ENCODE measurements at places on chromosomes 13 and 19.
A peak's percentile ranks its signal among the peaks of the same experiment; 100 is the strongest.

- no peak for DNase-seq
Measured at GRCh38 chr13:64866331-64866730, 2363.8 kb downstream of the PCDH9 start.

DNA sequence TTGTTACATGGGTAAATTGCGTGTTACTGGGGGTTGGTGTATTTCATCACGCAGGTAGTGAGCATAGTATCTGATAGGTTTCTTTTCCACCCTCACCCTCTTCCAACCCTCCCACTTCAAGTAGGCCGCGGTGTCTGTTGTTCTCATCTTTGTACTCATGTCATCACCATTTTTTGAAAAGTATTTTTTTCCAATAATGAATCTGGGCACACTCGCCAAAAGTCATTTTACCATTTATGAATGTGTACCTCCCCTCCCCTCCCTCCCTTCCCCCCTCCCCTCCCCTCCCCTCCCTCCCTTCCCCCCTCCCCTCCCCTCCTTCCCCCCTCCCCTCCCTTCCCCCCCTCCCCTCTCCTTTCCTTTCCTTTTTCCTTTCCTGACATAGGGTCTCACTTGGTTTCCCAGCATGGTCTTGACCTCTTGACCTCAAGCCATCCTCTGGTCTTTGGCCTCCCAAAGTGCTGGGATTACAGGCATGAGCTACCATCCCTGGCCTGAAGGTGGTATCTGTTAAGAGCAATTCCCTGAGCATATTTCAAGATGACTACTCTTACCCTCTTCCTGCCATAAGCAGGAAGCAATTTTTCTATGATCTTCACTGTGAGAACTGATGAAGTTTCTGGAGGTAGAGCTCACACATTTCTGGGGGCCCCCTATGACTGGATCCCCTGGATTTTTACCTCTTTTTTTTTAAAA is 15.7 kb downstream of the ZNF627 start:
- no peak for DNase-seq

DNA sequence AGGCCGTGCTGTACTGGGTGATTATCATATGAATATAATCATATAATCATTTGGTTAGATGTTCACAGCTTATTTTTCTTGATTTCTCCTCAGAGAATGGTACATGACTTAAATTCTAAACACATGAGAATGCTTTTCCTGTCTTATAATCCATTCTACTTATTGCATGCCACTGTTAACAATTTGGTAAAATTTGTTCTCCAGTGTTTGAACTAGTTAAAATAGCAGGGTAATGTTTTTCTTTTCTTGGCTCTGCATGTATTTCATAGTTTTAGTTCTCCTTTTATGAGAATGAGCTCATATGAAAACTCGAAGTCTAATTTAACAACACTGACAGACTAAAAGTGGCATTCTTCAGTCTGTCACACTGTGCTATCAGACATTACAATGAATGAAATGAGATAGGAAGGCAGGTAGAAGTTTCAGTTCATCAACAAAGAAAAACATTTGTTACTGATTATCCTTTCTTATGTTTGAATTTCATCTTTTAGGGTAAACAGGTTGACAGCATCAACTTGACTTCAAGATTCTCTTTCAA is 10.2 kb downstream of the SPRYD7 start:
- DNase-seq: no peak

DNA sequence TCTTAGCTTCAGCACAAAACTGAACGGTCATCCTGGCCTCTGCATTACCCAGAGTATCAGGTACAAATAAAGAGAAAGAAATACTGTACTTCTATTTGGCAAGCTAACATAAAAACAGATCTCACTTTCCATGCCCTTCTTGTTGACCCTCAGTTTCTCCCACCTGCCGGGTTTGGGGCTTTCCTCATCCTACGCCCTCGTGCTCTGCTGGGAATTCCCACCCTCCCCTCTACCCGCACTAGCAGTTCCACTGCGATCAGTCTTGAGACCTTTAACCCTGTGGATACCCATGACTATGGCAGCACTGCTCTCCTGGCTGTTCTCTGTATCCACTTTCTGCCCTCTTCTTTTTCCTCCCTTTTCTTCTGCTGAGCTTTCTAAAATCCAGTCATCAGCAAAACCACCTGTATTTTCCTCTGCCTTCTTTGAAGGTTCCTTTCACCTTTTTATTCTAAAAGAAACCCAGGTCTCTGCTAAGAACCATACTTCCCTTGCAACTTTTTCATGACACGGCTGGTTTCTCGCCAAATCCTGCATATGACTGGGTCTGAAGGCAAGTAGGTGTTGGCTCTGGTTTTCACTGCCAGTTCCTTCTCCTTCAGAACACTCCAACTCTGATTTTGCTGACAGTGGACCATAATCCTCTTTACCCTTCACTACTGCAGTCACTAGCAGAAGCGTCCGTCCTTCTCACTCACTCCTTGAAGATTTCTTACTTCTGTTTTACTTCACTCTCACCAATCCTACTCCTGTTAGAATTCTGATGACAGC is 99.4 kb downstream of the MIPEP start:
- DNase-seq: no peak

DNA sequence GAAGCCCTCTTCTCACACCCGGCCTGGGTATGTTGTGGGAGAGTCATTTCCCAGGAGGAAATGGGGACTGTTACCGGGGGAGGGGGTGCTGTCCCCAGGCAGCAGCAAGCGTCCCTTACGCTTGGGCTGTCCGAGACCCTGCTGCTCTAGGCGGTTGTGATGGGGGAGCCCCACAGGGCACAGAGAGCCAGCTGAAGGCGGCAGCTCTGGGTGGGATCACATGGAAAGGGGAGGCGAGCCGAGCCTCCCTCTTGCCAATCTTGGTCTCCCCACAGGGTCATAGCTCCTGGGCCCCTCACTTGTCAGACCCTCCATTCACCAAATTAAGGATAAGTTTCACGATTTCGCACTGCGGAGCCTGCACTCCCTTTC is 22.0 kb downstream of the EPN1 start:
- DNase-seq: no peak

DNA sequence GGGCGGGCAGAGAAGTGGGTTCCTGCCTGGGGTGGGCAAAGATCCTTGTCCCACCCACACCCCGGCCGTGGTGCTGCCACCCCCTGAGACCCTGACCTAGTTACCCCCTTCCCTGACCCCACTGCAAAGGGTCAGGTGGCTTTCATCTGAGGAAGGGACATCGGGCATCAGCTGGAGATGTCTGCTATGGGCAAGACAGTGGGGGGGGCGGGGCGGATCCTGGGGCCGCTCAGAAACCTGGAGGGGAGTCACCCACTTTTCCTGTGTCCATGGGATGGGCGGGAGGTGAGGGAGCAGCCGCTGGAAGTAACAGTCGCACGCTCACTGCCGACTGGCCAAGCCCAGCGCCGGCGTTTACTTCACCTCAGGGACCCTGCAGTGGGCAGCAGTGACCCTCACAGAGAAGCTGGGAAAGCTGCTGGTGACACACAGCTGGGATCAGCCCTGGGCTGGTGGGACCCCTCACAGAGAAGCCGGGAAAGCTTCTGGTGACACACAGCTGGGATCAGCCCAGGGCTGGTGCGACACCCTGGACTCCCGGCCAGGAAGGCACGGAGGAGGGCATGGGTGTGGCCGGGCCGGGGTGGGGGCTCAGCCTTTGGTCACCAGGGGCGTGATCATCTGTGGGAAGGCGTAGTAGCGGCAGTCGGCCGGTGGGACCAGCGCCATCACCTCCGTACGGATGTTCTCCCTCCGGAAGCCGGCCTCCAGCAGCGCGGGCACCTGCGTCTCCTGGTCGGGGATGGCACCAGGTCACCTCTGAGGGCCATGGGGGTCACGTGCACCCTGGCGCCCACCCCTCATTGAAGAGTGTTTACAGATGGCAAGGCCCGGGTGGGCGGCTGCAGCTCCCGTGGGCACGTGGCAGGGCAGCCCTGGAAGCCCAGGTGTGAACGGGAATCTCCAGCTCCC is 4.3 kb downstream of the GAMT start:
- DNase-seq: no peak

DNA sequence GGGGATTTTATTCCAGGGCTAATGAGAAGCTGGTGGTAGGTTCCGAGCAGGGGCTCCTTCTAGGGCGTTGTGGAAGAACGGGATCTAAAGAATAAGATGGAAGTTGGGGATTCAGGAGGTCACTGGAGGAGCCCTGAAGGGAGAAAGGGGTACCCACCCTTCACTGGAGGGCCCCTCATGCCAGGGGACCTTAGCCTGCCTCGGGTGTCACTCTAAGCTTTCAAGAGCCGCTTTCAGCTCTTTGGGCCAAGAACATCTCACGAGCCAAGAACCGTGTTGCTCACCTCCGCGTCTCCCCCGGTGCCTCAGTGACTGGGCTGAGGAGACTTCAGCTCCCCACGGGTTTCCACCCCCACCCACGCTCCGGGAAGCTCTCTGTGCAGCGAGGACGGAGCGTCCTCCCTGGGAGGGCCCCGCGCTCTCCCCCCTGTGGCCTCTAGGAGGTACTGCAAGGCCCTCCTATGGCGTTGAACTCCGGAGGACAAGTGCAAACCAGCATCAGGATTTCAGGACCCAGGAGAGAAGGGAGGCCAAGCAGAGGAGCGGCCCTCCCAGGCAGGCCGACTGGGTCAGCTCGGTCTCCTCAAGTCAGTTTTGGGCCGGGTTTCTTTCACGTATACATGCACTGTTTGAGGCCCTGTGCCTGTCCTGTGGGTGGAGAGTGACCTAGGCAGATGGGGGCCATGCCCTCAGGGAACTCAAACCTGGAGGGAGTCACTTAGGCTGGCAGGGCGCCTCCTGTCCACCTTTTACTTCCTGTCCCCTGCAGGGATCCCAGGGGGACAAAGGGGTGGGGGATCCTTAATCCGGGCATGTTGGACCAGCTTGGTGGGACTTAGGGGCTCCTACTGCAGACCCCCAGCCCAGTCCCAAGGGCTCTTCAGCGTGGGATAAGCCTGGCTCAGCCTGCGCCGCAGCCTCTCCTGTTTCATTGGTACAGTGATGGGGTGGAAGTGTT is 5.1 kb upstream of the KRTDAP start:
- DNase-seq: peak; percentile 42

DNA sequence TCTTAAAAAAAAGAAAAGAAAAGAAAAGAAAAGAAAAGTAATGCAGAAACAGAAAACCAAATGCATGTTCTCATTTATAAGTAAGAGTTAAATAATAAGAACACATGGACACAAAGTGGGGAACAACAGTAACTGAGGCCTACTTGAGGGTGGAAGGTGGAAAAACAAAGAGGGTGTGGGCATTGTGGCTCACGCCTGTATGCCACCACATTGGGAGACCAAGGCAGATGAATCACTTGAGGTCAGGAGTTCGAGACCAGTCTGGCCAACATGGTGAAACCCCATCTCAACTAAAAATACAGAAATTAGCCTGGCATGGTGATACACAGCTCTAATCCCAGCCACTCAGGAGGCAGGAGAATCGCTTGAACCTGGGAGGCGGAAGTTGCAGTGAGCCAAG is 8.1 kb downstream of the ZNF708 start:
- no peak for DNase-seq

DNA sequence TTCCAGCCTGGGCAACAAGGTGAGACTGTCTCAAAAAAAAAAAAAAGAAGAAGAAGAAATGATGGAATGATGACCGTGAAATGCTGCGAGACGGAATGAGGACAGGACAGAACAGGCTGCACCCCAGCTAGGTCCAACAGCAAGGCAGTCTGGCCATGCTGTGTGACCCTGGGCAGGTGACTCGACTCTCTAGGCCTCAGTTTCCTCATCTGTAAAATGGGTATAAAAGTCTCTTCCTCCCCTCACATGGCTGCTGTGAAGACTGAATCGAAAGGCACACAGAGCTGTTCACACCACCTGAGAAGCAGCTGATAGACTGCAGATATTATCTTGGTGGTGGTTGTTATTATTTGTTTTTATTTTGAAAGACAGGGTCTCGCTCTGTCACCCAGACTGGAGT is 22.3 kb downstream of the PTPRS start:
- no peak for DNase-seq

DNA sequence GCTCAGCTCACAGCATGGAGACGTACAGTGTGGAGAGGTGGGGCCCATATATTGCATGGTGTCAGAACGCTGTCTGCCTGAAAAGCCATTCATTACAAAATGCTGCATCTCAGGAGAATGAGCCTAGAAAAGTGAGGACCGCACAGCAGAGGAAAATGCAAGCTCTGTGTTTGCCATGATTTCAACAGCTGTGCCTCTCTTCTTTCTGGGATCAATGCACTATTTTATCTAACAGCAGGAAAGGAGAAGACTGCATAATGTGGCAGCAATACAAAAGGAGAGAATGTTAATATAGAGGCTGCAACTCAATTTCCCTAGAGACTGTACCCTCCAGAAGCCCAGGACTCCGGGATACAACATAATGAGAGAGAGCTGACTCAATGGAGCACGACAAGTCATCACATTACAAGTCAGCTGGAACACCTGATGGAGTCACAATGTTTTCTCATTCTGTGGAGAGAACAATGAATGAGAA is 368.0 kb downstream of the FGF14 start:
- DNase-seq: no peak

- peak; percentile 81 for DNase-seq
Measured at GRCh38 chr19:18044825-18045304, 36.9 kb downstream of the ARRDC2 start.

- DNase-seq: no peak
Measured at GRCh38 chr13:36329361-36329760, 16.8 kb downstream of the SPART start.

GRCh38 chr13:33191425-33192210 is 93.9 kb downstream of the STARD13 start:
- DNase-seq: no peak

GRCh38 chr13:111537115-111537728 is 216.8 kb downstream of the TEX29 start:
- no peak for DNase-seq

GRCh38 chr13:36612230-36612629 is 61.6 kb upstream of the SERTM1 start:
- no peak for DNase-seq

- no peak for DNase-seq
Measured at GRCh38 chr13:51494156-51494555, 41.3 kb upstream of the INTS6 start.

- DNase-seq: no peak
Measured at GRCh38 chr13:39870197-39870747, 214.8 kb downstream of the COG6 start.

DNA sequence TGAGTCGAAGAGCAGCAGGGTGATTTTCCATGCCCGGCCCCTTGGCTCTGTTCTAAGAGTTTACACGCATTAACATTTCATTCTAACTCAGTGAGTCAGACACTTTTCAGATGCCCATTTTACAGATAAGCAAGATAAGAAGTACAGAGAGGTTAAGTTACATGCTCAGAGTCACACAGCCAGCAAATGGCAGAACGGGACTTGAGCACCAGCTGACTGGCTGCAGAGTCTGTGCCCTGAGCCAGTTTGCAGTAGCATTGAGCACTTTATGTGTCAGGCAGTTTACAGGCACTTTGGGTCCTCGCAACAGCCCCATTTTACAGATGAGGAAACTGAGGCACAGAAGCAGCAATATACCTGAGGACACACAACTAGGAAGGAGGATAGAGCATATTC is 19.0 kb downstream of the CCDC8 start:
- DNase-seq: no peak

- no peak for DNase-seq
Measured at GRCh38 chr13:59413126-59413525, 750.6 kb downstream of the DIAPH3 start.

GRCh38 chr13:108961542-108962125 is 332.2 kb downstream of the MYO16 start:
- DNase-seq: no peak

- DNase-seq: no peak
Measured at GRCh38 chr19:15874821-15875474, 22.9 kb downstream of the CYP4F2 start.

- peak; percentile 35 for DNase-seq
Measured at GRCh38 chr19:45569619-45570421, 14.8 kb downstream of the OPA3 start.

- peak; percentile 45 for DNase-seq
Measured at GRCh38 chr19:40165362-40165937, 25.8 kb upstream of the MAP3K10 start.

Measured in CD8-positive, alpha-beta memory T cell (primary cell).